SK-MEL-5 (cell line): ENCODE measurements at places on chromosomes 5 and 9.

DNA sequence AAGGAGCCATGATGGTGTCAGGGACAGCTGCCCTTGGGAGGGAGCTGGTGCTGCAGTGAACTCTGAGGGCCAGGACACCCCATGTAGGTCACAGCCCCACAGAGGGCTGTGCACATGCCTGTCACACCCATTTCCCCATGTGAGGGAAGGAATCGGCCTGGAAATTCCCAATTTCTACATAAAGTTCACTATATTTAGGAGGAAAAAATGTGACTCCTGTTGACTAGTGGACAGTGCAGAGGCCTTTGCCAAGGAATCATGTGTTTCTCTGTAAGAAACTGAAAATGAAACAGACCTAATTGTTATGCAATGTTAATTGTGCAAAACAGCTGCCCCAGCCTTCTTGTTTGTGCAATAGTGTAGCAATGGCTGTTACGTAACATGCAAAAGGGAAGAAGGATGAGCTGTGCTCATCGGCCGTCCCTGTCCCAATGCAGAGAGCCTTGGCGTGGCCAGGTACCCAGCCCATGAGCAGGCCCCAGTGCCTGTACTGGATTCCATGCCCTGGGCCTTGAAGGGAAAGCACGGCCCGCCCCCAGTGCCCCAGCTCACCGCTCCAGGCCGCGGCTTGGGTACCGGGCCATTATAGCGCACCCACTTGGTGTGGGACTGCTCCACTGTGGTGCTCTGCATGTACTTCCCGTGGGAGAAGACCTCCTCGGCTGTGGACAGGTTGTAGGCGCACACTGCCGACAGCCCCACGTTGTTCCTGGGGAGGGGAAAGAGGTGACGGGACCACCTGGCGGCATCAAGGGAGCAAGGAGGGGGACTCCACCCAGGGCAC lies 70.0 kb downstream of the SECISBP2 start:
- no peak for DNase-seq

DNA sequence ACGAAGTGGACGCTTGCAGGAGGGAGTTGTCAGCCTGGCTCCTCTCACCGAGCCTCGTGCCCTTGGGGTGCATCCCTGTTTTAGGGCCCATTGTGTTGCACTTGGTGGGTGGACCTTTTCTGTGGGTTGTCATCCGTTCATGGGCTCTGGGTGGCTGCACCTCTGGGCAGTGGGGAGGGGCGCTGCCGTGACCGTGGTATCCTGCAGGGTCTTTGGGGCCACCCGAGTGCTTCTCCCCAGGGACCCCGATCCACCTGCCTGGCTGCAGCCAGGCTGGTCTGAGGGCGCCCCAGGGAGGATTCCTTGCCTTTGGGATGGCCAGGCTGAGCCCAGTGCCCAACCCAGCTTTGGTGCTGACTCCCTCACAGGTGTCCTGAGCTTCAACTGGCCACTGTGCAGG lies 41.0 kb upstream of the UBAC1 start:
- DNase-seq: no peak

DNA sequence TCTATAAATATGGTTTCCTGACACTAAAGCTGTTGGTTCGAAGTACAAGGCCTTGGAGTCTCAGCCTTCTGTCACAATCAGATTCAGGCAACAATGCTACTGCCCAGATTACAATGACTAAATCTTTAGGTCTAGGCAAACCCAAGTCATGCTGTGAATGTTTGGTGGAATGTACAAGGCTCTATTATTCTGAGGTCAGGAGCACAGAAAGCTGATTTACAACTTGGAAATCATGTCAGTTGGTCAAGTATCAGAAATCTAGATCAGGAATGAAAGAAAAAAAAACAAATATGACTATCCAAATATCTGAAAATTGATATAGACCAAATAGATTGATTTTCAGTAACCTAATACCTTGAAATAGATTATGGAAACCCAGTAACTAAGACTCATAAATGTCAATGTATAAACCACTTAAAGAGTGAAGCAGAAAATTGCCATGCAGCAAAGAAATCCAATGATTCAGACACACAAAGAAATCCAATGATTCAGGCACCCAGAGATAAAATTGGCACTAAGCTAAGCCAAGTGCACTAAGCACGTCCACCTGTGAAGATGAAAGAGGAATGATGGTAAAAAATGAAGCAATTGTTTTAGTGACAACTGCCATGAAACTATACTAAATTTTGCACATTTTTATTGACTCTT lies 588.0 kb upstream of the TUSC1 start:
- DNase-seq: no peak

DNA sequence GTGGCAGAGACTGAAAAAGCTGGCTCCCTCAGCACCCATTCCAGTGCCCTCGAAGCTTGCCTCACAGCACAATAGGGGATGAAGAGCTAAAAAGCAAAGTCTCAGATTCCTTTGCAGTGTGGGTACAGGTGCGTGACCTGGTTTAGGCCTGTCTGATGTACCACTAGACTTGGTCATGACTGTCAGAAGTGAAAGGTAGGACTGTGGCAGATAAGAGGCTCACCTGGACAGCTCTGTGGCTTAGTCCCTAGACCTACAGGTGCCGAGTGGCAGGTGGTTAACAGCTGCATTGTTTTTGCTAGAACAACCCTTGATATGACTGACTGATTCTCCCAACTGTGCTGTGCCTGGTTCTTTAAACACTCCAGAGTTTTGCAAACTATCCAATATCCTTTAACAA lies 14.7 kb upstream of the SFXN1 start:
- DNase-seq: no peak

- DNase-seq: no peak
These were observed 15.2 kb downstream of the EXD3 start for GRCh38 chr9:137407590-137408300.

DNA sequence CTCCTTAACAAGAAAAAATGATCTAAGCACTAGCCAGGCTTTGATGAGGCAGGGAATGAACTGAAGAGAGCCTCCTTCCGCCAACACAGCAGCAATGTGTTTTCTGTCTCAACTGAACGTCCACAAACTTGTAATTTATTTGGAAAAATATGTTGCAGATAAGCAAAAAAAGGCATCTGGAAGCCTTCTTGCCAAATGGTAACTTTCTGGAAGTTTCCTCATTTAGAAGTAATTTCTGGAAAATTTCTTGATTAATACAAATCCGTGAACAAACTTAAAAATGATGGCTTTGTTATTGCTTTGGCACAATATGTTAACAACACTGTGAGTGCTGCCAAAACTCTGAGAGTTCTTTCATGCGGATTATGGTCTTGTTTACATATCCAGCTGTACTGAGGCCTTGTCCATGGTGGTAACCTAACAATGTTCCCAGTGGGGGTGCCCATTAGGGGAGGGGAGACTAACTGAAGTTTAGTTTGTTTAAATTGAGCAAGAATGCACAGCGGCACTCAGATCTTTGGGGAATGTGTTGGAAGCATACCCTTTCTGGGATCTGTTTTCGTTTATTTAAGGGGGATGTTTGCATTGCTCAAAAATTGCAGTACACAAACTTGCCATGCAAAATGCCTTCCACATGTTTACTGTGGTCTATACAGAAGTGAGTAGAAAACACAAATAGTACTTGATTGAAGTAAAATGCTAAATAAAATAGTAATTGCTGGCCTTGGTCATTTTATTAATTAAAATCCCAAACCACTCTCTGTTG lies 334.7 kb downstream of the NR2F1-AS1 start:
- DNase-seq: no peak

- DNase-seq: no peak
These were observed 376.9 kb upstream of the GRAMD2B start for GRCh38 chr5:126046318-126046717.
